ENCODE measurements at places on chromosomes 12 and 14.

DNA sequence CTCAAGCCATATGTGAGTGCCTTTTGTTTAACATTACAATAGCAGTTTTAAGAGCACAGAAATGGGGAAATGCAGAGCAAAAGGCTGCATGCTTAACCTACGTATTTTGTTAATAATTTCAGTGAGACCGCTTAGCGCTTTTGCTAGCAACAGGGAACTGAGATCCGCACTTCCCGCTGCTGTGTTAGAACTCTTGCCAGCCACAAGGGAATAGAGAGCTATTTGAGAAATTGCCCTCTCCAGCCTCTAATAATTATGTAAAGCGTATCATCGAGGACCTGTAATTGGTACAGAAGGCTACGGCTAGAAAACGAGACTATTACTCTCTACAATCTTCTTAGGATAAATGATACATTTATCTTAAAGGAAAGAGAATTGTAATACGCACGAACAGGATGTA, 205.2 kb upstream of the GRIP1 start:
- no peak for DNase-seq

GRCh38 chr14:96088481-96088880, 49.3 kb downstream of the C14orf132 start:
- no peak for DNase-seq

DNA sequence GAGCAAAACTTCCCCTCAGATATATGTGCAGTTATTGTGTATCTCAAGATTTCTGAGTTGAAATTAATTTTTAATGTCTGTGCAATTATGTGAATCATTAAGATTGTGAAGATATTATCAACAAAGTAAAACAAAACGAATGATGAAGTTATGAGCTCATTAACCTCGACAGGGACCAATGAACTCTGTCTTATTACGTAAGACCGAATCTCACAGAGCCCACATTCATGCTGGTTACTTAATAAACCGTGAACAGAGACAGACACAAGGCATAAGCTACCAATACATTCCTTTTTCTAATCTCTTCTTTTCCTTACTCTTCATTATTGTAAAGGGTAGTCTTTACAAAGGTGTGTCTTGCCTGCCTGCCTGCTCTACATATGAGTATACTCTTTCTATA, 568.7 kb downstream of the RPS29 start:
- DNase-seq, result no peak

DNA sequence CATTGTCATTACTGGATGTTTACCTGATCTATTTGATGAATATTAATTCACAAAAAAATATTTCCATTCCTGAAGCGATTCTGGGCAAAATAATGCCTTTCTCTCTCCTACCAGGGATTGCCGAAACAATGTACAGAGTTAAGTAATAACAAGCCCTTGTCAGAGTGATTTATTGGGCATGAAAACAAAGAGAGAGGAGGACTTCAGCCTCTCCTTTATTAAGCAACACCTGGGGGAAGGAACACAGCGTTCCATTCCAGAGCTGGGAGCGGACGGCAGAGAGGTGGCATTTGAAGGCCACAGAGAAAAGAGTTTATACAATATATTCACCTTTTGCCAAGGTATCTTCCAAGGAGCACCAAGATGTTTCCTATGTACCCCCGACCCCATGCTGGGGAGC, 165.8 kb downstream of the KSR2 start:
- no peak for DNase-seq

DNA sequence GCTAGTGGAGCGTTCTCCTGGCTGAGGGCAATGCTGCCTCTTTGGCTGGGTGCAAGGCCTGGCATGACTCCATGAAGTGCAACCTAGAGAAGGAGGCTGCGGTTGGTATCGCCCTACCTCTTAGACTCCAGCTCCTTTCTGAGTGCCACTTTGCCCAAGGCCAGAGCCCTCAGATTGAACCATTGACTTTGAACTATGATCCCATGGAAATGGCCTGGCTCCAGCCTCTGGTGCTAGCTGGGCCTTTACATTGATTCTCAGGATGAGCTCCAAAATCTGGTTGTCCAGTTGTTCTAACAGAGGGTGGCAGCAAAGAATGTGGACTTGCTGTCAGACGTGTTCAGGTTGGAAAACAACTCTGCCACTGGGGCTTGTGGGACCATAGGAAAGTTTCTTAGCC, 16.1 kb upstream of the SMOC1 start:
- DNase-seq, result no peak

DNA sequence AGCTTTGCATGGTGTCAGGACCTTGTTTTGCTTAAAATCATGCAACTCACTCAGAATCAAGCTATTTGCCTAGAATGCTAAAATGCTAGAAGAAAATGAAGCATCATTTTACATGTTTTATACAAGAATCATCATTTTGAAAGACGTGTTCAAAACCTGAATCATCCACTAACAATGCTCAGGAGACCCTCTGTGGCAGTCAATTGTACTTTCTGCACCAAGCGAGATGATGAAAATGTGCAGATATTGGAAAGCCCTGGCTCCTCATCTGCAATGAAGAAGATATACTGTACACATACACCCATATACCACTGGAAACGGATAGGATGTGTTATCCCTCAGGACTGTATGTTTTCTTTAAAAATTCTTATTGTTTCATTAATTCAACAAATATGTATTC, 92.7 kb downstream of the DYRK2 start:
- DNase-seq, result no peak

DNA sequence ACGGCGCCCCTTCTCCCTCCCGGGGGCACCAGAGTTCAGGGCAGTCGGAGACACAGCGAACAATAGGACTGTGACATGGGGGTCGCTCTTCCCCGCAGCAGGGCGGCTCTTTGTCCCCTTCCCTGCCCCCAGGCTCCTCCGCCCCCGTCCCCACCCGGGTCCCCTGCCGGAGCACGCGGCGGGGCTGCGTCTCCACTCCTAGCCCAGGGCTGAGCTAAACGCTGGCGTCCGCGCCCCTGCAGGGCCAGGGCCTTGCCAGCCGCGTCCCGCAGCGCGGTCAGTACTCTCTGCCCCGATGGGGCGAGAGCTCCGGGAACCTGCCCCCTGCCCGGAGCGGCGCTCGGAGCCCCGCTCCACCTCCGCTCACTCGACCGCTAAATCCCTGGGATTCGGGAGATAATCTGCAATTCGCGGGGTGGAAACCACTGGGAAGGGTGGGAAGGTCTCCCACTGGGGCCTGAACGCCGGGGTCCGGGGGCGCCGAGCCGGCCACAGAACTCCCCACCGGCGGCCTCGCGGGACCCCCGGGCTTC, 825 bp upstream of the CCDC85C start:
- no peak for DNase-seq

GRCh38 chr12:40156021-40156764, 50.3 kb upstream of the SLC2A13 start:
- DNase-seq, result no peak

DNA sequence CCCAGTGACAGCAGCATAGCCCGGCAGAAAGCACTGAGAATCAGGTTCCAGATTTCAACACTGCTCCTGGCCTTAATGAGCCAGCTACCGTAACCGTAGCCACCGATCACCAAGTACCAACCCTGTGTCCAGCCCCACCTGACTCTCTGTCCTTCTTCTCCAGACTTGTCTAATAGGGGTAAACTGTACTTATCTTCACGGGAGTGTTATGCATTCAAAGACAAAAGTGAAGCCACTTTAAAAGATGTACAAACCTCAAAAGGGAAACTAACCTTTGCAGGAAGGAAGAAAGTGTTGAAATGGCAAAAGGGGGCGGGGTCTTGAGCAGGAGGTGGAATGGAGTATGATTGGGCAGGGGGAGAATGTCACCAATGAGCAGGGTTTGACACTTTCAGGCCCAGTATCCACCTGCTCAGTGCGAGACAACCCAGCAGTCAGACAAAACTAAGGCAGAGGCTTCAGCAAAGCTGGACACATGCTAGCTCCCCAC, 226.1 kb downstream of the CHST11 start:
- no peak for DNase-seq

DNA sequence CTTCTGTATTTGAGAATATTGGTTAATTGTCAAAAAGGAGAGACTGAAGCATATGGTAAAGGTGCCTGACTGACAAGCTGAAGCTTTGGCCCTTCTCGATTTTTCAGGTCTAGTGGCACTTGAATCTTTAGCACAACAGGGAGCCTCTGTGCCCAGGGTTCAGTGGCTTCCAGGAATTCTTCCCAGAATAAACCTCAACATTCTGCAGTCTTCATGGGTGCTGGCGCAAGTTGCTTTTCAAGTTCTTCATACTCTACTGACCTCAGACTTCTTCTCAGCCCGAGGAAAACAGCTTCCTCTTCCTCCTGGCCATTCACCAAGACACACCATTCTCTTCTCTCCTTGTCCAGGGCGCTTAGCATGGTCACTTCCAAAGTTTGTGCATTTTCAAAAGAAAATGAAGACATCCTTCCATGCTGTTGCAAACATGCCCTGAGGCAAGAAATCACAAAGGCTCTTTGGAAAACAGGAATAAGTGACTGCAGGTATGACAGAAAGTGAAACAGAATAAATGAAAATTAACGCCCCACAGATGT, 89.9 kb downstream of the MGST1 start:
- DNase-seq, result no peak

- no peak for DNase-seq
Observed at GRCh38 chr12:105876396-105876927, 262.3 kb downstream of the NUAK1 start.

- DNase-seq, result no peak
Observed at GRCh38 chr12:69497308-69498026, 27.3 kb downstream of the FRS2 start.

DNA sequence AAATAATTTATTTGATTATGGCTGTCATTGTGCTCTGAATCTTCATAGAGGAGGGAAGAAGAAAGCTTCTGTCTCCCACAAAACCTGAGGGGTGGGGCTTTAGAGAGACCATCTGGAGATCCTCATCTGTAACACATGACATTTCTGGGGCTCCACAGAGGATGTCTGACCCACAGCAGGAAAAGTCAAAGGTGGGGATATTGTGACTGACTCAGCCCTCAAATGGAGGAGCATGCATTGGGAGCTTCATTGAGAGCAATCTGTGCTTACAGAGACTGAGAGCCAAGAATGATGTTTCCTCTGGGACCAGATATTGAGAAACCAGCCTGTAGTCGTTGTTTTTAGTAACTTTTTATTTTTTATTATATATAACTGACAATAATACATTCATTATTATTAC, 158.7 kb downstream of the SYT1 start:
- DNase-seq, result no peak

DNA sequence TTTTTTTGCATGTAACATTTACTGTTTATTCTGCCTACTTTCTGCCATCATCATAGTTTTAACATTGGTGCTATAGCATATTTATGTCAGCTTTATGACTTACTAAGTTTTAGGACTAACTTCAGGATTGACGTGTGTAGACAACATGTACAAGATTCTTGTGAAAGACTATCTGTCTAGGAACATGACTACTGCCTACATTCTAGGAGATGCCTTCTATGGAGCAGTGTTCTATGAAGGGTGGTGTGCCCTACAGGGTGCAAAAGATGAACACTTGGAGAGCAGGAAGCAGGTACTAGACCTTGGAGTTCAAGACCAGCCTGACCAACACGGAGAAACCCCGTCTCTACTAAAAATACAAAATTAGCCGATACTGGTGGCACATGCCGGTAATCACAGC, 118.6 kb downstream of the FGD4 start:
- no peak for DNase-seq

DNA sequence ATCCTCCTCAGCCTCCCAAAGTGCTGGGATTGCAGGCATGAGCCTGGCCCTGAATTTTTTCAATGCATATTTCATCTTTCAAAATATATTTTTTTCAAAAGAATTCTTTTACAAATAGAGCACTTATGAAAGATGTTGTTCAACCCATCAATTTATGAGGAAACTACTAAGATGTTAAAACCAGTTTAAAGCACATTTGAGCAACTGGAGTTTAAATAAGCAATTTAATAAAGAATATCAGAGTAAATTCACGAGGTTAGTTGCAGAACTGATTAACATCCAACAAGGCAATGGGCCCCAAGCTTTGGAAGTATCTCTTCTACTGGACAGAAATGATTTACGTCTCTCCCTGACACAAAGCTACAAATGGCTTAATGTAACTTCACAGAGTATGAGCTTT, 23.3 kb downstream of the GLT1D1 start:
- DNase-seq, result no peak

DNA sequence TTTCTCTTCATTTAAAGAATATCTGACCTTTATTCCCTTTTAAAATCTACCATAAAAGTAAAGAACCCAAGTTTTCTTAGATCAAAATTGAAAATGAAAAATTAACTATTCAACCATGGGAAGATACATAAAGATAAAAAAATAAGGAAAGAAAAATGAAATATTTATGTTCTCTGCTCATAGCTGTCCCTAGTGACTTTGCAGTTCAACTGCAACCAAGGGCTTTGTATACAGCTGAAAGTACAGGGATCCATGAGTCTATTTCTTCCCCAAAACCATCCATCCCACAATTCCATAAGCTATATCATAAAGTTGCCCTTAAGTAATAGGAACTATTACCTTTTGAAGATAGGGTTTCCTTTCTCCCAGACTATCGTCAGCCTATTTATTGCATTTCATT, 113.1 kb downstream of the ITPR2 start:
- DNase-seq, result no peak

DNA sequence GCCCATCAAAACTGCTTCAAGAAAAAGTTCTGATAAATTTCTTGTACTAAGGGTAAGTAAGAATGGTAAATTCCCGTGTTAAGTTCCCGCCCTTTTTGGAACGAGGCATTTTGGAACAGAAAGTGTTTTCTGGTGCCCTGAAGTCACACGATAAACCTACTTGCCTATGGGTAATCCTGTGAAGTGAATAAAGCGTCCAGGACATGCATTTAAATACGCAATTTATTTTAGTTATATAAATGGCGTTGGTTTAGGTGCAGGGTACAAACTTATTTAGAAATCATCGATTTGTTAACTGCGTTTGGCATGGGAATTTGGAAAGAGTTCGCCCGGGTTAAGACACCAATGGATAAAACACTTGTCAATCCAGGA, 715 bp upstream of the RAP1B start:
- peak; percentile 64 for DNase-seq

DNA sequence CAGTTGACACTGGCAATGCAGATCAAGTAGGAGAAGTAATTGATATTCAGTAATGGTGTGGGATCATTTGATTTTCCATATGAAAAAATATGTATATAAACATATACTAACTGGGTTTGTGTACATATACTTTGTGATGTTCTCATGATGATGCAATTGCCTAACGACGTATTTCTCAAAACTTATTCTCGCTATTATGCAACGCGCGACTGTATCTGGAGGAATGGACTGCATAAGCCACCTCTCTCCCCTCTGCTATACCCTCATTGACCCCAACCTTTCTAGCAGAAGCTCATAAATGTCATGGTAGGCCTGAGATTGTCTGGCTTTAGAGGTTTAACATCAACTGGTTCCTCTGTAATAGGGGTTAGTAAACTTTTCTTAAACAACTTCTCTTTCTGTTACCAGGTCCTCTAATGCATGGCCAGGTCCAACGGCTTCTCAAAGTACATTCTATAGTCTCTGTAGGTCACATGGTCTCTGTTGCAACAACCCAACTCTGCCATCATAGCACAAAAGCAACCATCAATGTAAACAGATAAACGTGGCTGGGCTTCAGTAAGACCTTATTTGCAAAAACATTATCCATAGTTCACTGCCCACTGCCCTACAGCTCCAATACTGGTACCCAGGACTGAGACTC, 59.3 kb downstream of the FOXN3 start:
- no peak for DNase-seq

- no peak for DNase-seq
Observed at GRCh38 chr12:28017126-28017872, 44.8 kb upstream of the PTHLH start.

All from muscle of arm (tissue), 14 donors.